Renal pelvis (tissue), 12 donors: ENCODE measurements at places on chromosomes 11 and 22. TPM values are rescaled to one million over a fixed set of nuclear protein-coding genes. Genes with fewer than 3 reads are reported as not detected.

DNA sequence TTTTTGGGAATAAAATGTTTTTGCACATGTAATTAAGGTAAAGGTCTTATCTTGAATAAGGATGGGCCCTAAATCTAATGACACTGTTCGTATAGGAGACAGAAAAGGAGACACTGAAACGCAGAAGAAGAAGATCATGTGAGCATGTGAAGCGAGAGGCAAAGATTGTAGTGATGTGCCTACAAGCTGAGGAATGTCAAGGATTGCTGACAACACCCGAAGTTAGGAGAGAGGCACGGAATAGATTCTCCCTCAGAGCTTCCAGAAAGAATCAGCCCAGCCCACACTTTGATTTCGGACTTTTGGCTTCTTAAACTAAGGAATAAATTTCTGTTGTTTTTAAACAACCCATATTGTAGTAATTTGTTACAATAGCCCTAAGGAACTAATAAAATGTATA lies 4.1 kb upstream of the BLID start:
- DNase-seq: no peak

- no peak for DNase-seq
Observed at GRCh38 chr11:118186346-118187107, 10.1 kb upstream of the SCN2B start.

DNA sequence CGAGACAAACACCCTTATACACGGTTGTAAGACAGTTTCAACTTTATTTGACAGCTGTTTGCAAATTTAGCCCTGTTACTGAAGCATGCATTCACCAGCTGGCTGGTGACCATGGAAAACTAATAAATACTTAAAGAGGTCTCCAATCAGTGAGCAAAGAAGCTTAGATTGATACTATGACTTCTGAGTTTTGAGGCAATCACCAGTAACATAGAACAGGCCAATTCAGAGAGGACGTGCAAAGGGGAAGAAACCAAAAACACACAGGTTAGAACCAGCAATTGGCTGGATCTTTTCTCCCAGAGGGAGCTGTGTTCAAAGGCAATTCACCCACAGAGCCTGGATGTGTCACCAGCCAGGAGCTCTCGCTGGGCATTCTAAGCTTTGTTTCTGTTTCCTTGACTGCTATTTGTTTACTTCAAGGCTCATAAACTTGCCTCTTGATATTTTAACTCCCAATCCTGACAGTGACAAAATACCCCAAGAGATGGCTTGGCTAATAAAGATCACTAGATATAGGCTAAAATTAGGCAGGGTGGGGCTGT lies 113.6 kb upstream of the MTMR2 start:
- DNase-seq: peak; percentile 73

- DNase-seq: no peak
Observed at GRCh38 chr11:120134106-120134930, 3.6 kb downstream of the TRIM29 start.

GRCh38 chr11:27228232-27228905 lies 134.6 kb downstream of the CCDC34 start:
- no peak for DNase-seq

GRCh38 chr11:76705826-76706225 lies 35.3 kb upstream of the LRRC32 start:
- no peak for DNase-seq

- no peak for DNase-seq
Observed at GRCh38 chr11:33703234-33703633, 2.6 kb upstream of the C11orf91 start.

GRCh38 chr11:45569776-45570175 lies 95.6 kb downstream of the CHST1 start:
- DNase-seq: no peak

- DNase-seq: no peak
Observed at GRCh38 chr11:13011466-13012055, 2.4 kb downstream of the RASSF10 start.

DNA sequence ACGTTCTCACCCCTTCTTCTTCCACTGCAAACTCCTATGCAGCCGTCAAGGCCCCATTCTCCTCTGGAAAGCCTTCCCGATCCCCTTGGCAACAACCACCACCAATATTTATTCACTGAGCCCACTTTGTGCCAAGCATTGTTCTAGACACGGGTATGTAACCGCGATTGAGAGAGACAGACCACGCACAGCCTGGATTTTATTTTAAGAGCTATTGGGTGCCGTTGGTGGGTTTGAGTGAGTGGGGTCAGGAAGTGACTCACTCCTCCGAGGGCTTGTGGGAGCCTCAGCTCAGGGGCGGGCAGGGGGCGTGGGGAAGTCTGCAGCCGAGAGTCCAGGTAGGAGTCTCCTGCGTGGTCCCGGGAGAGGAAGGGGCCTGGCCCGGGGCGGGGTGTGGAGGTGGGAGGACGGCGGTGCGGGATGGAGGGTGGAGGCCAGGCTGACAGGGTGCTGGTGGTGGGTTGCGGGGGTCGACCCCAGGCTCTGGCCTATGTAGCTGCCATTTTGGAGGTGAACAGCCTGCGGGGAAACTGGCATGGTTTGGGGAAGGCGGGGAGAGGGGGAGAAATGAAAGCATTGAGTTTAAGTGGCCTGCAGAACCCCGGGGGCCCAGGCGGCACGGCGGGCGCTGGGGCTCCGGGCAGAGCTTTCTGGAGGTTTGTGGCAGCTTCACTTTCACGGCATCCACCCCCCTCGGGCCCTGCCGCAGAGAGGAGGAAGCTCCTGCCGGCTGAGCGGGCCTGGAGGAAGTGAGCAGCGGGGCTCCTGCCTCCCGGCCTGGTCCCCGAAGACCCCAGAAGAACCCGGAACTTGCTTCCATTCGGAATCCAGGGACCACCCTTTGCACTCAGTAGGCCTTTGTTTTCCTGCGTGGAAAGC lies 547 bp downstream of the PARVG start:
- DNase-seq: no peak

Gene ME3
- 31.1 TPM for polyA plus RNA-seq

Gene OR8D4
- polyA plus RNA-seq: not detected

Gene POLDIP3
- polyA plus RNA-seq: 117 TPM

Gene MRPL17
- polyA plus RNA-seq: 79.3 TPM
